ENCODE measurements at places on chromosomes 16 and 17.

- DNase-seq, result no peak
These were observed 58.1 kb upstream of the ADORA2B start for GRCh38 chr17:15886804-15887203.

- DNase-seq, result peak; percentile 50
These were observed 119.0 kb downstream of the SNX29 start for GRCh38 chr16:12095275-12096156.

GRCh38 chr17:49741009-49741691 is 22.8 kb downstream of the FAM117A start:
- no peak for DNase-seq

DNA sequence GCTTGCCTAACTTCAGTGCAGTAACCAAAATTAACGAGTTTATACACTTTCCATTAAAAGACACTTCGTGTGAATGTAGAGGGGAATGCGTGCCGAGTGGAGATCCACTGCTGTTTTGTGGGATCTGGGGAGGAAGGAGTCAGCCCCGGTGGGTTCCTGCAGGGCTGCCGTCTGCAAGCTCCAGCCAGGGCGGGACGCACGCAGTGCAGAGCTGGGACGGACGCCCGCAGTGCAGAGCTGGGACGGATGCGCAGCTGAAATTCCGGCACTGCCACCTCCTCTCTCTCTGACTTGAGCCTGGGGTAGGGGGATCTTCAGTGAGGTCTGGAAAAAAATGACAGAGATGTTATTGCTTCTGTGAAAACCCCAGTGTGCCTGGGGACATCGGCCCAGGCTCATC is 16.5 kb upstream of the ZC3H18 start:
- no peak for DNase-seq

DNA sequence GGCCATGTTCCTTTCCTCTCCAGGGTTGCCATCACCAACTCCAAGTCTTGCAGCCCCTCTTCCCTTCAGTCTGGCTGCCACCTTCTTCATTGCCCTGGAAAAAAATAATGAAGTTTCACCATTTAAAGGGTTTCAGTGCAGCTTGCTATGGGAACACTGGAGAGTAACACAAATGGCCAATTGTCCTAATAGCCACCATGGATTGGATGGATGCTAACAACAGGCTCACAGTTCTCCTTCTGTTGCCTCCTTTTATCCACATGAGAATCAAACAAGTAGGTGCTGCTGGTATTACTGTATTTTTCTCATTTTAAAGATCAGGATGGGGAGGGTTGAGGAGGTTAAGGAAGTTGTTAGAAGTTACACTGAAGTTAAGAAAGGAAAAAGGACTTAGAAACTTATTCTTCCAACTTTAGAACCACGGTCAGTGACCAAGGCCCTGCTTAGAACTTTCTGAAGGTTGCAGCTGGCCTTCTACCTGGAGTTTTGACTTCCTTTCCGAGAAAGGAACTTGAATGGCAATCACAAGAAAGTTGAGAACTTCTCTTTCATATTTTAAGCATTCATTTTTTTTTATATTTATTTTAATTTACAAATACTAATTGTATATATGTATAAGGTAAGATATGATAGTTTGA is 198.0 kb upstream of the MAF start:
- DNase-seq, result no peak

DNA sequence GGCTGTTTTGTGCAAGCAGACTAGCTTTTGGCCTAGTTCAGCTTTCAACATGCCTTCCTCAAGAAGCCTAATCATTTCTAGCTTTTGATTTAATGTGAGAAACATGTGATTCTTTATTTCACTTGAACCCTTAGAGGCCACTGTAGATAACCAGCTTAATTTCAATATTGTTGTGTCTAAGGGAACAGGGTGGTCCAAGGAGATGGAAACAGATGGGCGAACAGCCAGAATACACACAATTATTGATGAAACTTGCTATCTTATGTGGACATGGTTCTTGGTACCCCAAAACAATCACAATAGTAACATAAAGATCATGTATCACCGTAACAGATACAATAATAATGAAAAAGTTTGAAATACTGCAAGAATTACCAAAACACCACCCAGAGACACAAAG is 4.8 kb downstream of the NPRL3 start:
- DNase-seq, result no peak

Data from NCI-H1417 (cell line).